ENCODE measurements at places on chromosomes 4 and X.

GRCh38 chr4:99148550-99148949 lies 4.5 kb upstream of the ADH4 start:
- ATAC-seq = no peak

DNA sequence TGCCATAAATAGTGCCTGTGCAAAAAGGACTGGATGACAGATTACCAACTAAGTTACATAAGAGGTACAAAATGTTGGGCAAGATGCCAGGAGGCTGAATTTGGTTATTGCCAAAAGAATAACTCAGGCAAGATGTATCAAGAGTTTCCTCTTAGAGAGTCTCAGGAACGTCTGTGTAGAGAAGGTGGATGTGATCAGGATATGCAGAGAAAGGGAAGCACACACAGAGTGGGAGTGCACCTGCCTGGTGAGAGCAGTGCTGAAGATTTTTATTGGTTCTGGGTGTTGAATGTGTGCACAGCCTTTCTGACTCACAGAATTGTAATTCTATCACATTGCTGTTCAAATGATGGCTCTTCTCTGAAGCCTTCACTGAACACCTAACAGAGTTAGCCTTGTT lies 156.8 kb upstream of the HS3ST1 start:
- peak; percentile 94 for ATAC-seq

GRCh38 chrX:46876901-46877300 lies 35.3 kb upstream of the JADE3 start:
- ATAC-seq = no peak

GRCh38 chr4:174089711-174090110 lies 193.8 kb downstream of the FBXO8 start:
- ATAC-seq = no peak

DNA sequence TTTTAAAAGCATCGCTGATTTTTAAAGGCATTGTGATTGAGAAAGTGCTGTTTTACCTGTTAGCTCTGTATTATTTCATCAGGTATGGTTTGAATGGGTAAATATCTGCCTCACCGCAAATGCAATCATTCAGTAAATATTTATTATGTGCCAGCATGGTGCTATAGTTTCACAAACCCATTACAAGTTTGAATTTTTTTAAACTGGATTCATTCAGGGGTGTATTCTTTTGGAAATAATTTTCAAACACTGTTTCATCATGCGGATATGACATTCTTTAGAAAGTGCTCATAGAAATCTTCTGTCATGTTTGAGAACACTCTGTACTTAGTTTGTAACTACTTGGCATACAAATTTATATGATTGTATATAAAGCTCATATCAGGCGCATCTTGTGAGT lies 37.2 kb downstream of the LIMCH1 start:
- no peak for ATAC-seq
